ENCODE measurements at places on chromosomes 6 and 20. TPM values are rescaled to one million over a fixed set of nuclear protein-coding genes. Genes with fewer than 3 reads are reported as not detected.

DNA sequence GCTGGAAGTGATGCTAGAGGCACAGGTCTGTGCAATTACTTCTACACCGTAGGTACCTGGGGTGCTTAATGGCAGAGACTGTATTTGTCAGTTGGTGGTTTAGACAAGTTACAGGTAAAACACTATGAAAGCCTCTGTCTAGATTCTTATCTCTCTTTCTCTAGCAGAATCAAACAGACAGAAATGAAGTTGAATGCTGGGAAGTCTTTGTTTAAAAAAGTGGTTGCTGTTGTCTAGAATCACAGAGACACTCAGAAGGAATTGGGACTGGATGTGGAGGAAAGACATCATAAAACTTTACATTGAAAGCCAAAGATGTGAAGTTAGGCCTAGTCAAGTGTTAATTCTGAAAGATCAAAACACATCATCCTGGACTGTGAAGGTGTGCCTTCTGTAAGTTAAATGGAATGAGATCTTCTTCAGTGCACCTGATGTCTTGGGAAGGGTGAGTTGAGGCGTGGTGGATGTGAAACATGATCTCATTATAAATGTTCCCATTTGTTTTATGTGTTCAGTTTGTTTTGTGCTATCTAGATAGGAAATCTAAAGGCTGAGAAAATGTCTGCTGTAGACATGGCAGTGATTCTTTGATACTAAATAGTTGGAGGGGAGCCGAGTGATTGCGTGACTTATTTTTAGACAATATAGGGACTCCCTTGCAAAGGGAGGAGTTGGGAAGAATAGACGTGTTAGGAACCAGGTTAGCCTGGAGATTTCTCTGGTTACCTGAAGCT is 290.2 kb downstream of the SOX4 start:
- no peak for DNase-seq

DNA sequence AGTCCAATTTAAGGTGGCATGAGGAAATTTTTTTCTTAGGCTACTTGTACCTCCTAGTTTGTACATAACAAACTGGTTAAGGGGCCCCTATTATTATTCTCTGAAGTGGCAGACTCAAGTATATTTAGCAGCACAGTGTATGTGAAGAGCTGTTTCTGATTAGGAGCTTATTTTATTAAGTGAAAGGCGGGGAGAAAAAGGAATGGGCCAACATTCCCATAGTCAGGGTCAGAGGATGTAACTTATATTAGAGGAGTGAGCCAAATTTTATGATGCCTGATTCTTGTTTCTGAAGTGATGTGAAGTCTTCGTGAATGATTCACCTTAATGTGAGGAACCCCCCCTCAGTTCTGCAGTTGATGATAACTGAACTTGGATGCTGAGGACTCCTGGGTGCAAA is 2.8 kb downstream of the HECA start:
- DNase-seq, result no peak

GRCh38 chr20:62702895-62703852 is 5.5 kb upstream of the NTSR1 start:
- DNase-seq, result no peak

DNA sequence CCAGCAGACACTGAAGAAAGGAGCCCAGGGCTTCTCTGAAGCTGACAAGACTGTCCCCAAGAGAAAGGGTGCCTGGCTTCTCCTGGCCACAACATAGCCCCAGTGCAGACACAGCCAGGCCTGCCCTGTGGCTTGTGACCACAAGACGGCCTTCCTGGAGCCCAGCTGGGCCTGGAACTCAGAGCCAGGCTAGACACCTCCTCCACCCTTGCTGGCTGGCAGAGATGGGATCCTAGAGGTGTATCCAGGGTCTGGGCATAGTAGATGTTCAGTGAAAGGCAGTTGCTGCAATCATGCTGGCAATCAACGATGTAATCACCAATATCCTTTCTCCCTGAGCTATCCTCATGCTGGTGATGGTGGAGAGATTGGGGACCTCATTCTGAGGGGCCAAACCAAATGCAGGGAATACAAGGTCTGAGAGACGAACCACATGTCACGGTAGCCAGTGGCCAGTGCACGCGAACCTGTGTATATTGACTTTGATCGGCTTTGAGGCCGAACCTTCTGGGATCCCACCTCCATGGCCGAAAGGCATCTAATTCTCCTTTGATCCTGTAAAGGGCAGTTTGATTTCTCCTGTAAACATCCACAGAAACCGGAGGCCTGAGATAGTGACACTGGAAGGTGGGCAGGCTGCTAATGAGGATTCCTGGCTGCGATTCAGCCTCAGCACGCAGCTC is 115.2 kb downstream of the PSMB1 start:
- no peak for DNase-seq

DNA sequence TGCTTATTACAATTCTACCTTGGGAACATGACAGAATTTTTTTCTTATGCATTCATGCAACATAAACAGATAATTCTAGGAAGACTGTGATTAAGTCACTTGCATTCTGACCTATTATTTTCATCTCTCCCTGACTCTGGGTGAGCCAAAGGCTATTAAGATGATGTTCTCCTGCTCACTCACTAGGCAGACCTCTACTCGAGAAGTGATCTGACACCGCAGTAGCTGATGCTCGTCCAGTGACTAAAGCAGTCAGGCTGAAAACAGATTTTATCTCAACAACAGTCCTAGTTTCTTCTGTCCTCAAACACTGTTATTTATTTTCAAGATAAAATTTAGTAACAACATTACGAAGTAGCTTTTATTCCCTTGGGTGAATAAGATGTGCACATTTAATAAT is 17.3 kb downstream of the NAA20 start:
- no peak for DNase-seq

- no peak for DNase-seq
These were observed 749.3 kb downstream of the TENT5A start for GRCh38 chr6:81003156-81003555.

- DNase-seq, result no peak
These were observed 28.6 kb upstream of the PRELID3B start for GRCh38 chr20:59071216-59071615.

DNA sequence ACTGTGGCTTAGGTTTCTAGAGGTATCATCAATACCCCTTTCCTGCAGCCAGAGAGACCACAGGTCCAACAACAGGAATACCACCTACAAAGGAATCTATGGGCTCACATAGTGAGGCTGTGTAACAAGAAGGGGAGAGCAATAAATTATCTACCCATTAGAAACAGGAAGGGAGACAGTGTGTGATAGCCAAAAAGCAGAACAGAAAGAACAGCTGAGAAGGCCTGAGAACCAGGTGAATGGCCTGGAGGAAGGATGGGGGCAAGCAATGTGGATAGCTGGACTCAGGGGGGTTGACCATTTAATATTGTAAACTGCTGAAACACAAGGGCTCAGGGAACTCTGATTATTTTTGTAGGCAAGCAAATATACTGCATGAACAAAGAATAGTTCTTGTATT is 628.2 kb downstream of the COL12A1 start:
- no peak for DNase-seq

DNA sequence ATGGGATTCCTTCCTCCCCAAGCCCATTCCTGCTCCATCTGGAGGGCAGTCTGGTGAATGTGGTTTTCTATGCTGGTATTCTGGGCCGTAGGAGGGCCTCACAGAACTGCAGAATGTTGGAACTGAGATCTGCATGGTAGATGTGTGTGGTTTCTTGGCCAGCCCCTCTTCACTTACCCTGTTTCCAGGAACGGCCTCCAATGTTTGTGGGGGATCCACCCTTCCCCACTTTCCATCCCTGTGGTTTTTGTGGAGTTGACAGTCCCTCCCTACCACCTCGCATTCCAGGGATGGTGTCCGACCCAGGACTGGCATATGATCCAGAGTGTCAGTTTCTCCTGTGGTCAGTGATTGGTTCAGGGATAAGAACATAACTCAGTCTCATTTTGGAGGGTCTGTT is 26.7 kb upstream of the TMEM14A start:
- no peak for DNase-seq

ZC3H12D gene
- total RNA-seq, result 96.7 TPM

SLC22A2 gene
- total RNA-seq, result not detected

All from activated T-helper 1 cell treated with anti-CD3 and anti-CD28 coated beads, Interleukin-12 subunit alpha, Interleukin-12 subunit beta, Interleukin-2, Interleukin-4 antibody, amounts not matched to agents 30 ng/mL and 10 ng/mL and 1 ng/mL, durations not matched to agents 14 hours and 24 hours and 36 hours (primary cell).